ENCODE measurements at places on chromosomes 2 and 18. TPM values are rescaled to one million over a fixed set of nuclear protein-coding genes. Genes with fewer than 3 reads are reported as not detected.

The CYP1B1 gene
- 4.3 TPM for total RNA-seq

DNA sequence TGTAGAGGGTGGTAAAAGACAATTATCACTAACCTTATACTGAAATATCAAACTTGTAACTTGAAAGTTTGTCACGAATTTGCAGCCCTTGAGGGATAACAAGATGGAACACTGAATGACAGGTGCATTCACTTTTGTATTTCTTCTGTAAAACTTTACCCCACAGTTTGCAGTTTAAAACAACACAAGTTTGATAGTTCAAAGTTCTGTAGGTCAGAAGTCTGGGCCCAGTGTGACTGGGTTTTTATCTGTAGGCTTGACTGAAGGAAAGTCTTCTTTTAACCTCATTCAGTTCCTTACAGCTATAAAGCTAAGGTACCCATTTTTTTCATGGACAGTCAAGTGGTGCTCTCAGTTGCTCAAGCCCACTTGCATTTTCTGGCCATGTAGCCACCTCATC is 257.1 kb upstream of the NRXN1 start:
- no peak for DNase-seq

DNA sequence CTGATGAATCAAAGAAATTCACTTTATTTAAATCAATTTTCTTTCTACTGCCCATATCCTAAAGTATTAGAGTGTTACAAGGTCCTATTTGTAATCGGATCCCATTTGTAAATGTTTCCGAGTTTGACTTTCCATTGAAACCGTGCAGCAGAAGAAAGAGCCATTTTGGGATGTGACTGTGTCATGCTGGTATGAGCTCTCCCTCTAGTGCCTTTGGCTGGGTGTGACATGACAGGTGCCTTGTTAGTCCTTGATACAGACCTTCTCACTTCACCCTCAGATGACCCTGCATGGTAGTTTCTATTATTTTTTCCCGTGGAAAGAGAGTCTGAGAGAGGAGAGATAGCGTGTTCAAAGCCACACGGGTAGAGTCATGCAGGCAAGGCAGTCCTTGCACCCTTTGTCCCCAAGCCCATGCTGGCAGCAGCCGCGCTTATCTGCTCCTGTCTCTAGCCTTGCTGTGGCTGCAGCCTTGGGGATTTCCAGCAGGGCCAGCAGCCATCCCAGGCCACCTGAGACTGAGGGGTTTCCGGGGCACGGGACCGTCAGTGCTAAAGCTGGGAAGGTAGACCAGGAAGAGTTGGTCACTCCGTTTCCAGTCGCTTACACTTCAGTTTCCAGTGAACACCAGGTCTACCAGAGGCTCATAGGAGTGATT is 21.4 kb downstream of the CHMP1B start:
- DNase-seq = no peak

DNA sequence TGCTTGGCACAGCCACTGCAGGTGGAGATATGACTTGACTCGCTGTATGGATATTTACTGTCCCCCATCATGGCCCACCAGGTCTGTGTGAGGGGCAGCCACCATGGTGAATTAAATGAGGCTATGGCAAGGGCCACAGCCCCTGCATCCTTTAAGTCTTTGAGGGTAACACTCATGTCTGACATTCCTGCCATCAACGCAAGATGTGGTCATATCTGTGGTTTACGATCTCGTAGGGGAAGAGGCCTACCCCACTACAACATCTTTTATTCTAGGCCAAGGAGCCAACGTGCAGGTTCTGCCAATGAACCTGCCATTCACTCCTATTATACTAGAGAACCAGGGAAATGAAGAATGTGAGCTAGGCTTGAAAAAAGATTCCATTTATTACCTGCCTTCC is 381.6 kb upstream of the ID2 start:
- DNase-seq = no peak

- DNase-seq = no peak
These were observed 74.4 kb downstream of the SH3RF3 start for GRCh38 chr2:109203246-109204011.

- no peak for DNase-seq
These were observed 126.0 kb downstream of the ST6GAL2 start for GRCh38 chr2:106759966-106760365.
